Effector memory CD4-positive, alpha-beta T cell (primary cell): ENCODE measurements at places on chromosomes 3 and 15.

DNA sequence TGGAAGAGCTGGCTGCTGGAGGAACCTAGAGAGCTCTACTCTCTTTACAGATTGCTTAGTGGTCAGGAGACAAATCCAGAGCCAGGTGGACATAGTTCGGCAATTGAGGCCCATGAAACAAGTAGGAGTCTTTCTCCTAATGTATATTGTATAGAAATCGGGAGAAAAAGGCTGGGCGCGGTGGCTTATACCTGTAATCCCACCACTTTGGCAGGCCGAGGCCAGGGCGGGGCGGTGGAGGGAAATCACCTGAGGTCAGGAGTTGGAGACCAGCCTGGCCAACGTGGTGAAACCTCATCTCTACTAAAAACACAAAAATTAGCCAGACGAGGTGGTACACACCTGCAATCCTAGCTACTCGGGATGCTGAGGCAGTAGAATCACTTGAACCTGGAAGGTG is 10.8 kb downstream of the RAD54L2 start:
- no peak for DNase-seq

DNA sequence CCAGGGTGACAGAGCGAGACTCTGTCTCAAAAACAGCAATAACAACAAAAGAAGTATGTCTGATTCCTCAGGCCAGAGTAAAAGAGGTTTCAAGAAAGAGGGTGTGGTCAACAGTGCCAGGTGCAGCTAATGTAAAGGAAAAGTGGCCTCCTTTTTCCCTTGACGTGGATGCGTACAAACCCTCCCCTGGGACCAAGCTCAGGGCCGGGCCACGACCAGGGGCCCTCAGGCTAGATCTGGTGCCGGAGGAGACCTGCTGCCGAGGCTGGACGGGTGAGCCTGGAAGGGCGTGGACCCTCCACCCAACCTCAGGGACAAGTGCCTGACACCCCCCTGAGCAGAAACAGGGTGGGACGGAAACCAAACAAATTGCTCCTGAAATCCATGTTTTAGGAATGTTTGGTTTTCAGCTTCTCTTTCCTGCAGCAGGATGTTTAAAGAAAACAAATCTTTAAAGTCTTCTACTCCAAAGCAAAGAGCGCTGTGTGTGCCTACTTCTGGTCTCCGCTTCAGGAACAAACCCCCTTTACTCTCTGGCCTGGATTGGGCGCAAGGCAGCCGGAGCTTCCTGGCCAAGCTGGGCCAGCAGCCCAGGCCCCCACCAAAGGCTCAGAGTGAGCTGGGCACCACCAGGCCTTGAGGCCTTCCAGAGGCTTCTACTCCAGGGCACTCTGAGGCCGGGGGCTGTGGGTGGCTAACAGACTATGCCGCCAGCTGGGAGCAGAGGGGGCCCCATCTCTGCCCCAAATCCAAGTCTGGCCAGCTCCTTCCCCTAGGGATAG is 21.4 kb downstream of the ZDHHC19 start:
- DNase-seq, result no peak

GRCh38 chr3:73707772-73708171 is 83.0 kb upstream of the PDZRN3 start:
- DNase-seq, result no peak

- DNase-seq, result no peak
These were observed 49.3 kb downstream of the MESD start for GRCh38 chr15:80940331-80940730.

DNA sequence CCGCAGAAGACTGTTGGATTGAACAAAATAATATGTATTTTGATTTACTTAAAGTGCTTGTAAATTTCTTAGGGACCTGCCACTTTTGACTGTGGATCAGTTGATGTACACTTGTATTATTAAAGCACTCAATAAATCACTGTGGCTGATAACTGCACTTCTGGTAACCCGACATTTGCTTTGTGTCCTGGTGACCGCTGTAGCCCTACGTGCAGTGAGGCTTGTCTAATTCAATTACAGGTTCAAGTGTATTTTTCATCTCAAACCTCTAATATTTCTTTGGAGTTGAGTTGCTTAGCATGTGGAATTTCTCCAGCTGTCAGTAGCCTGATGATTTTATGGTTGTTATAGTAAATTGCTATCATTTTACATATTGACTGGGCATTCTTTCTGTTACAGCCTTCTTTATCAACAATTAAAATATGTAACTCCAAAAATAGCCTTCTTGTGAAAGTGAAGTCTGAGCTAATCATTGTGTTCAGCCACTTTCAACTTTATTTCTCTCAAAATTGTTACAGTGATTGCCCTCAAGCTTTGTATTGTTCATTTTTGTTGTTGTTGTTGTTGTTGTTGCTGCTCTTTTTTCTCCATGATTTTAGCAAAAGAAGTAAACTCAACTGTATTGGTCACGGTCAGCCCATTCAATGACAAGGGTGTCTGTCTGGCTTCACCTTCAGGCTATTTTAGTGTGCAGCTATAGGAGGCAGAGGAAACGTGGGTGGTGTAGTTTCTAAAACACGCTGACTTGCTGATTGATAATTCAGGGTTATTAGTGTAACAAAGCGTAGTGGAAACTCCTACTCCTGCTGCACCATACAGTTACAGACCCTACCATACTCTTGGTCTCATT is 215.1 kb upstream of the UBE2E1 start:
- DNase-seq, result no peak

- no peak for DNase-seq
These were observed 2.9 kb upstream of the IL17RC start for GRCh38 chr3:9914011-9914410.

GRCh38 chr3:7854266-7854665 is 647.4 kb upstream of the LMCD1 start:
- no peak for DNase-seq

DNA sequence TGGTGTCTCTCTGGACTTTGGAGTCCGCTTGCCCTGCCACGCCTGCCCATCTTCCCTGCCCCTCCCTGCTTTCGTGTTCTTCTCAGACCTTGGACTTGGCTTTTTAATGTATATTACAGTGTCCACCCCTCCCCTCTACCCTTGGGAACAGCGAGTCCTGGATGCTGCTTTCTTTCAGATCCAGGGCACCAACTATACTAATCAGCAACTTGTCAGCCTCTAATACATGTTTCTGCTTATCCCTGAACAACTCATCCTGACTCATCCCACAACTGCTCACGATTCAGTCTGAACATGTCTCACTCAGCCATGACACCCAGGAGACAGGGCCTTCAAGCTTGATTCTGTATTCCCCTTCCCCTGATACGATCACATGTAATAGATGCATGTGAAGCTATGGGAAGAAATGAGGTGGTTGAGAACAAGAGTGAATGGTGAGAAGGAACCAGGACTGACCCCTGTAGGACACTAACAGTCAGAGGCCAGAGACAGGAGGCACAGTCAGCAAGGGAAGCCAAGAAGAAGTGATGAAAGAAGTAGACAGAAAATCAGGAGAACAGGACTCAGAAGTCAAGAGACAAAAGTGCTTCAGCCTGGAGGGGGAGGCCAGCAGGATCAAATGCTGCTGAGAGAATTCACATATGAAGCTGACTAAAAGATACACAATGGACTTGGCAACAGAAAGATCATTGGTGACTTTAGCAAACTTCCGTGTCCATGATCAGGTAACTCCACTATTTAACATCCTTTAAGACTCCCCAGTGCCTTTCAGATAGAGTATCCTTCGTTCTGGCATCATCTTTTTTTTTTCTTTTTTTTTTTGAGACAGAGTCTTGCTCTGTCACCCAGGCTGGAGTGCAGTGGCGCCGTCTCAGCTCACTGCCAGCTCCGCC is 35.4 kb downstream of the BCL2L10 start:
- DNase-seq, result no peak

DNA sequence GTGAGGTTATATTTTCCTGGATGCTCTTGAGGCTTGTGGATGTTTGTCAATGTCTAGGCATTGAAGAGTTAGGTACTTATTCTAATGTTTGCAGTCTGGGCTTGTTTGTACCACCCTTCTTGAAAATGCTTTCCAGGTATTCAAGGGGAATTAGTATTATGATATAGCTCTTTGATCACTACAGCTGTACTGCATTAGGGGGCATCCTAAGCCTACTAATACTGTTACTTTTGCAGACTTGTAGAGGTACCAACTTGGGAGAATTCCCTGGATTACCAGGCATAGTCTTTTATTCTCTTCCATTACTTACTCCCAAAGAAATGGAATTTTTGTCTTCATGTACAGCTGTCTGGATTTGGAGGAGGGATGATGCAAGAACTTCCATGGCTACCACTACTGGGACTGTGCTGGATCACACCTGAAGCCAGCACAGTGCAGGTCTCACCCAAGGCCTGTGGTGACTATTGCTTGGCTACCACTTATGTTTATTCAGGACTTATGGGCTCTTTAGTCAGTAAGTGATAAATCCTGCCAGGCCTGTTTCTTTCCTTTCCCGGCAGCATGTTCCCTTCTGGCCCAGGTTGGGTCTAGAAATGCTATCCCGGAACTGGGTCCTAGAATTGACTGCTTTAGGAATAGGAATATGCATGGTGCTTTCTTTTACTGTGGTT is 402.9 kb downstream of the IL20RB start:
- no peak for DNase-seq
